ENCODE measurements at places on chromosomes 12 and 14.

GRCh38 chr14:36656687-36657398, 4.8 kb upstream of the PAX9 start:
- no peak for DNase-seq

GRCh38 chr12:66063916-66064315, 66.6 kb downstream of the LLPH start:
- DNase-seq = peak; percentile 75

- peak; percentile 72 for DNase-seq
Observed at GRCh38 chr12:124588751-124589267, 21.4 kb upstream of the NCOR2 start.

- DNase-seq = peak; percentile 12
Observed at GRCh38 chr12:79300199-79300568, 390.6 kb downstream of the PAWR start.

DNA sequence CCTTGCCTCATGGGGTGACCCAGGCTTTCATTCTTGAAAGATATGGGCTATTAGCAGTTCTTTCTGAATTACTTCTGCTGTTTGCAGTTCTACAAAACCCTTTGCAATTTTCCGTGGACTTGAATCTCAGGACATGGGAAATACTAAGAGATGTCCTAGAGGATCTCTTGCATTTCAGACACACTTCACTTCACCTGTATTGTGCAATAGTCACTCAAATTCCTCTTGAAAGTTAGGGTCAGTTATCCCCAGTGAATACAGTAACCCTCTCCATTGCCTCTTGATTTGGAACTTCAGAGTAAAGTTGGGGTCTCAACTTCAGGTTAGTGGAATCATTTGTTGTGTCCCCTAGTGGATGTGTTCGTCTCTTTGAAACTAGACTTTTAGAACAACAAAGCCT, 31.8 kb downstream of the YLPM1 start:
- DNase-seq = no peak

GRCh38 chr14:101781240-101782061, 19.9 kb downstream of the PPP2R5C start:
- DNase-seq = no peak

DNA sequence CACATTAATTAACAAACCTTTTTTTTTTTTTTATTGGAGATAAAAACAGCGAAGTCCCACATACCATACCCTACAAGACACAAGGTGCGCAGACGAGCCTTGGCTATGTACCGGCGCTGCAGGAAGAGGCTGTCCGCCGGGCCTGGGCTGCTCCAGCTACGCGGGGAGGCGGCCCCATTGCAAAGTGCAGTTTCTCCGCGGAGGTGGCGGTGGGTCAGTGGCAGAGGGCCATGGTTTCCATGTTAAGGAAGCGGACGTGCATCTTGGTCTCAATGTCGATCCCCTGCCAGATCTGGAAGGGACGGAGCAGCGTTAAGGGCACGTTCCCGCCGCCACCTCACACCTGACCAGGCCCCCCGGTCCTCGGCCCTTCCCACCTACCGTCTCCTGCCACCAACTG, 60.3 kb downstream of the TESC start:
- DNase-seq = no peak

- DNase-seq = peak; percentile 17
Observed at GRCh38 chr12:2722806-2723205, 72.0 kb upstream of the FKBP4 start.

- DNase-seq = no peak
Observed at GRCh38 chr12:70365398-70365647, 767 bp upstream of the KCNMB4 start.

DNA sequence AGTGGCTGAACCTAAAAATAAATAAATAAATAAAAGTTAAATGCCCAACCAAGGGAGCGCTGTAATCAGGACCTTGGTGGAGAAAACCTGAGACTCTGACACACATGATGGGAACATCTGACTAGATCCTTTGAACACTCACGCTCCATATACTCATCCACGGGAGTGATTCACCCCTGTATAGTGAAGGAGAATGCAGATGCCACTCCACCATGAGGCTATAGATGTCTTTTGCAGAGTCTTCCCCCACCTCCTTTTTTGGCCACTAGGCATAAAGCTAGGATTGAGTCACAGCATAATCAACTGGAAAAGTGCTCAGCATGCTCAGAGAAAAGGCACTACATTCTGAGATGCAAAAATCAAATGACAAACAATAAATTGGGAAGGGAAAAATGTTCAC, 19.0 kb downstream of the ADAM20 start:
- DNase-seq = no peak

GRCh38 chr12:92300777-92301176, 155.1 kb upstream of the BTG1 start:
- DNase-seq = no peak

DNA sequence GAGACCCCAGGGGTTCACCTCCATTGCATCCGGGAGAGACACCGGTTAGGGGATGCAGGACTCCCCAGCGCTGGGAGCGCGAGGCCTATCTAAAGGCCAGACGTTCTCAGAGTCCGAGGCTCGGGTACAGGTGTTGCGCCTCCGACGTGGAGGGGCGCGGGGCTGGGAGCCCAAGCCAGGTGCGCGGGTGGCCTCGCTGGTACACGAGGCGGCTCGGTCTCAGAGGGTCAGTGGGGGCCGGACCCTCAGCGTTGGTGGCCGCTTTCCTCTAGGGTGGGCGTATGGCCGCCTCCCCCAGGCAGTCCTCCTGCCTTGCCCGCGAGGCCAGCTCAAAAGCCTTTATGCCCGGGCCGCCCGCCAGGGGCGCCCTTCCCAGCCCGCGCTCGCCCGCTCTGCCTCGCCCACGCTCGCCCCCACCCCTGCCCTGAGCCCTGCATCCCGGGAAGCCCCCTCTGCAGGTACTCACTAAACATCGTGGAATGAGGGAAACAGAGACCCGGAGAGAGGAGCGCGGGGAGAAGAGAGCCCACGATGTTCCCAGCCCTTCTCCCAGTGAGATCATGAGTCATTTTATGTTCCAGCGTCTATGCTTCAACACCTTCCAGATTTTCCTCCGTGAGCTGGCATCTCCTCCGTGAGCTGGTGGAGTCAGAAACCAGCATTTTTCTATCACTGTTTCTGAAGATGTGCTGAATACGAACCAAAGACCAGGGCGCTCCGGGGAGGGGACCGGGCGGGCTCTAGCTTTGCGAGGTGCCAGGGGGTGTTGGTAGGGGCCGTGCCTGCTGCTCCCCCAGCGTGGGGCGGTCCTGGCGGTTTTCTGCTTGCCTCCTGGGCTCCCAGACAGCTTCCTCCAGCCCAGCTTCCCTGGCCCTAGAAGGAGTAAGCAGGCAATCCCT, 73.8 kb downstream of the DIO3 start:
- DNase-seq = no peak

DNA sequence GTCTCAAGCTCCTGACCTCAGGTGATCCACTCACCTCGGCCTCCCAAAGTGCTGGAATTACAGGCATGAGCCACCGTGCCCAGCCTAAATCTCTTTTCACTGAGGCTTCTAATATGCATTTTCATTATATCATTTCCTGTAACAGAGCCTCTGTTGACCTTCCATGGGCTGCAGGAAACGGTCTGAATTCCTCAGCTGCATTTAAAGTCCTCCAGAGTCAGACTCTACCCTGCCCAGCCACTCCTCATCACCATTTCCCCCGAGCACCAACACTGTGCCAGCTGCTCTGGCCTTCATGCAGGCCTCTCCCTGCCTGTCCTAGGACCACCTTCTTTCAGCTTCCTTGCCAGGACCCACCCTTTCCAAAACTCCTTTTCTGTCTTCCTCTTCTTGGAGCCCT, 9.8 kb upstream of the NFKBIA start:
- peak; percentile 53 for DNase-seq

DNA sequence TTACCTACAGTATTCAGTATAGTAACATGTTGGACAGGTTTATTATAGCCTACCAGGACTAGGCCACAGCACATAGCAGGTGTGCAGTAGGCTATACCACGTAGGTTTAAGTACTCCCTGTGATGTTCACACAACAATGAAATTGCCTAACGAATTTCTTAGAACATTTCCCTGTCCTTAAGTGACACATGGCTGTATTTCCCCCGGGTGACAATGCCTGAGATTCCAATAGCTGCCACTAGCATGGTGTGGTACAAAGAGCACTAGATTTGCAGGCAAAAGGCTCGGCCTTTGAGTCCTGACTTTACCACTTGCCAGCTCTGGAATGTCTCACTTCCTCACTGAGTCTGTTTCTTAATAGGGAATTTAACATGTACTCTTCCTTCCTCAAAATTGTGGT, 19.7 kb downstream of the PTPN21 start:
- no peak for DNase-seq

- DNase-seq = no peak
Observed at GRCh38 chr12:78099806-78100205, 269.1 kb downstream of the NAV3 start.

DNA sequence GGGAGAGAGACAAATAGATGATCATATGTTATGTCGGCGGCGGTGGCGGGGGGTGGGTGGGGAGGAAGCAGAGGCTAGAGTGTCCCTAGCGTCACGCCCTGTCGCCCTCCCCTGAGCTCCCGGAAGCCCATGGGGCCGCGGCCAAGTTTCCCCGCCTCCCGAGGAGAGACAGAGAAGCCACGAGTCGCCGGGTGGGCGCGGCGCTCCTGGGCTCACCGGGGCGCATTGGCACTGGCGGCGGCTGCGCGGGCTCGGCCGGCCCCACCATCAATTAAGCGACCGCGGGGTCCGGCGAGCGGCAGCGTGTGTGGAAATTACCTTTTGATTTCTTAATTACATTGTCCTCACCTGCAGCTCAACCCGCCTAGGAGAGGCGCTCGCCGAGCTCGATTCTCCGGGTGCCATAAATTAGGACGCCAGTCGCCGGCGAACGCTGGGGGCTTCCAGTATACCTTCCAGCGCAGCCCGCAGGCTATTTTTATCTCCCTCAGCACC, 119.9 kb upstream of the LHX5 start:
- DNase-seq = no peak

DNA sequence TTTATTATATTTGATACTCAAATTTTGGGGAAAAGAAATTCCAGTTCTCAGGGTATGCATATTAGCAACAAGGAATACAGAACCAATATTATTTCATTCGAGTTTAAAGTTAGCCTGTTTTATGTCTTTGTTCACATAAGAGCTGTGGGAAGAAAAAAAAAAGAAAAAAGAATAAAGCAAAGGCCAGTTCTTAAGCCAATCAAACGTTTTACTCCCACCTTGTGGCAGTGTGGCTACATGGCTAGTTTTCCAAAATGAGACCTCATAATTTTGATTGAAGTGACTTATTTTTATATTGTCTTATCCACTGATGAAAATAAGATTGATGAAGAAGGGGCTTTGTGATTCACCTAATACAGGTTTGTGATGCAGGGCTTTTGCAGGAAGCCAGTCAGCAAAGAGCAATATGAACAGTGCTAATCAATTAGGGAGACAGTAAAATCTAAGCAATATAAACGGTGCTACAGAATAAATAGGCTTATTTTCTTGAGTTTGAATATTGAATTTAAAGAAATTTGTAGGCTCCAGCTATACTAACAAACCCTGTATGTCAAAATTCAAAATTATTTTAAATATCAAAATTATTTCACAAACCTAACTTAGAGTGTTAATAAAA, 624.1 kb upstream of the FOXG1 start:
- DNase-seq = no peak

DNA sequence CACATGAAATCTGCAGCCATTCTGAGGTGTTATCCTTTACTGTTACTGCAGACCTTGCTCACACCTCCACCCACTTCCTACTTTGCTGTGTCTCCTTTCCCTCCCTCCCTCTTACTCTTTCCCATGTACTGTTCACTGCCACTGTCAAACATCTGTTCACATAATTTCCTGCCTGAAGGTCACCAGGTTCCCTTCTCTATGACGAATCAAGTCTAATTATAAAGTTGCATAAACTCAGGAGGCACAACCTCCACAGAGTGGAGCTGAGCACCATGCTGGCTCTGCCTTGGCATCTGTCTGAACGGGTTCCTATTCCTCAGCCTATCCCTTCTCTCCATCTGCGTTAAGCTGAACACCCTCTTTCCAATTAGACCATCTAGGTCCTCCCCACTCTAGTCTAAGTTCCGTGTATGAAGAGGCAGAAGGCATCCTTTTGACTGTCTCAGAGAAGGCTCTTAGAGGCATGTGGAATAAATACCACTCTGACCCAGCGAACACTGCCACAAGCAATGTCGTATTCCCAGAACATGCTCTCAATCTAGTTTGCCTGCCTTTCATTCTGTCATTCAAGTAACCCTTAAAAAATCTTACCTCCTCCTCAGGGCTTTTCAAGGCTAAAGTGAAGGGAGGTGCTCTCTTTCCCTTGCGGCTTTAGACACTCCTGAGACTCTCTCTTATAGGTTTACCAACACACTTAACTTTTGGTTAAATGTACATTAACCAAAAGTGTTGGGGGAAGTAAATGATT, 48.7 kb downstream of the ACADS start:
- no peak for DNase-seq

DNA sequence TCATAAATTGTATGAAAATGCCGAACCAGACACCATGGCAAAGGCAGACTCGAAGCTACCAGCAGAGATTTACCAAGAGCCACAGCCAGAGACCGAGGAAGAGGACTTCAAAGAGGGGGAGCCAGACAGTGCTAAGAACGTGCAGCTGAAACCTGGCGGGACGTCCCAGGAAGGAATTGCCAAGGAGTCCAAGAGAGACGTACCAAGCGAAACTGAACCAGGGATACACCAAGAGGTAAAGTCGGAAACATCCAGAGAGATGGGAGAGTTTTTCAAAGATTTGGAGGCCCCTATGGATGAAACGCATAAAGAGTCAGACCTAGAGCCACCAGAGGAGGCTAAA, 294 bp downstream of the SAMD15 start:
- no peak for DNase-seq

DNA sequence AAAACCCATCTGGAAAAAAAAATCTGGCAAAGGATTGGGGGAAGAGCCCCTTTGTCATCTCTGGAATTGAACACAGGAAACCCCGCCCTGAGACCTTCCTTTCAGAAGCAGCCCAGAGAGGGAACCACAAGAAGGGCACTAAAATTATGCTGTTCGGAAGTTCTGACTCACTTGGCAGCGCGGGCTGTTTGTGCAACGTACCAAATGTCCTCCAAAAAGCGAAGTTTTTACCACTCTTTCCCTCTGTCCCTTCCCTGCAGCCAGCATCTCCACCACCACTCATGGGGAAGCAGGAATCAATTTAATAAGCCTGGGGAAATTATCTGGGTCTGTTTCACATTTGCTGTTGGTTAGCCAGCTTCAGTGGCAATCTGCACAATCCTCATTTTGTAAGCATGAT, 3.2 kb upstream of the SYNE3 start:
- peak; percentile 87 for DNase-seq

GRCh38 chr14:56587701-56588100, 8.1 kb downstream of the TMEM260 start:
- DNase-seq = no peak

- no peak for DNase-seq
Observed at GRCh38 chr12:89386138-89386537, 33.8 kb upstream of the DUSP6 start.

GRCh38 chr14:57485635-57486034, 8.0 kb downstream of the CCDC198 start:
- no peak for DNase-seq

Measured in fibroblast of upper back skin (primary cell).